Astrocyte of the cerebellum (primary cell): ENCODE measurements at places on chromosomes 7 and 10.

DNA sequence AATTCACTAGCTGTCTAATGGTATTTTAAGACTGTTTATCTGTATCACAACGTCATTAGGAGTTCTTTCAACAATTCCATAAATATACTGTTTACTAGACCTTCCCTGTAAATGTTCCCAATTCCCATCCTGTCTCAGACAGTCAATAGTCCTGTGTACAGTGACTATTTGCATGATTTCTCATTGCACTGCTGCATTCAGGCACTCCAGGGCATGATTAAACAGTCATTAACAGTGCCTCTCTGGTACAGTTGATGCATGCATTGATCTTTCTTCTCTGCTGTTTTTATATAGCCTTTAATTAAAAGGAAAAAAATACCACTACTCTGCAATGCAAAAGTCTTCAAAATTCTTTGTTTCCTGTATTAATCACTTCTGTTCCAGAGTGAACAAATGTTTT lies 51.5 kb upstream of the MTURN start:
- no peak for DNase-seq

DNA sequence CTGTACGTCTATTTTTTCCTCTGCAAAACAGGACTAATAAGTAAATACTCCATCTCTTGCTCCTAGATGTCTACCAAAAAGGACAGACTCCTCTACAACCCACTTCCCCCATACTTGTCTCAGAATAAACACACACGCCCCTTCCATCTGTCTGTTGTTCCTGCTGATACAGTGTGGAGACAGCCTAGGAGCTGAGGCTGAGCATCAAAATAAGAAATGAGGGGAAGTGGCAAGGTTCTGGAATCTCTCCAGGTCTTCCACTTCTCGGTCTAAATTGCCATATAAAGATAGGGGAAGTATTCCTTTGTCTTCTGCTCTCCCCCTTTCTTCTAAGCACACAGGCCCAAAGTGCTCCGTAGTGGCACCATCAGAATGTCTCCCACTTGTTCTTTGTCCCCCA lies 30.8 kb upstream of the VSIR start:
- DNase-seq, result no peak

GRCh38 chr10:102727037-102727818 lies 12.8 kb downstream of the SFXN2 start:
- DNase-seq, result no peak

- DNase-seq, result no peak
These were observed 157.6 kb upstream of the SEMA3E start for GRCh38 chr7:83806538-83806937.

DNA sequence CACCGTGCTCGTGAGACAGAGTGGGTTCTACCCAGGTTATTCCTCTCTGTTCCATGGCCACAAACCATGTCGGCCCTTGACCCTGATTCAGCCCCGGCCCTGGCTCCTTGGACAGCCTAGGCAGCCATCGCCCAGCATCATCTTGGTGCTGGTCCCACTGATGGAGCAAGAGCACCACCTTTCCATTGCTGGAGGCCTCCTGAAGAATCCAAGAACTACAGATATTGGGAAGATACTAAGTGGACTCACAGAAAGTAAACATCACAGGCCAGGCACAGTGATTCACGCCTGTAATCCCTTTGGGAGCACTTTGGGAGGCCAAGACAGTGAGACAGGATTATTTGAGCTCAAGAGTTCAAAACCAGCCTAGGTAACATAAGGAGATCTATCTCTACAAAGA lies 125.1 kb downstream of the NT5C2 start:
- no peak for DNase-seq

GRCh38 chr10:85547460-85548023 lies 819.1 kb downstream of the GRID1 start:
- DNase-seq, result no peak

DNA sequence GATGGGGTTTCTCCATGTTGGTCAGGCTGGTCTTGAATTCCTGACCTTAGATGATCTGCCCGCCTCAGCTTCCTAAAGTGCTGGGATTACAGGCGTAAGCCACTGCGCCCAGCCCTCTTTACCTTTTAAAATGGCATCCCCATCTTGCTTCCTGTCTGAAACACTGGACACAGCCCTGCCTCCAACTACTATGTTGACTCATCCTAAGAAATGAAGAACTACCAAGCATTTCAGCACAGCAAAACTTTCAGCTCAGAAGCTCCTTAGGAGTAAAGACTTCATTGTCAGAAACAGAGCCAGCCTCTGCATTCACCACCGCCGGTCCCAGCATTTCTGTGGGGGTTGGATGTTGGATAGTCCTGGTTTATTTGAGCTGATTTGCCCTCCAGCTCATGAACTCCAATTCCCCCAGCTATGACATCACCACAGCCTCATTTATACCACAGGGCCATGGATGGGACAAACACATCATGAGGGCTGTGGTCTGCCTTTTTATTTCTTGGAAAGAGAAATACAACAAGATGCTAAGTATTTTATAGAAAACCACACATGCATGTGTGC lies 123.5 kb downstream of the ADCY1 start:
- DNase-seq, result peak; percentile 3

DNA sequence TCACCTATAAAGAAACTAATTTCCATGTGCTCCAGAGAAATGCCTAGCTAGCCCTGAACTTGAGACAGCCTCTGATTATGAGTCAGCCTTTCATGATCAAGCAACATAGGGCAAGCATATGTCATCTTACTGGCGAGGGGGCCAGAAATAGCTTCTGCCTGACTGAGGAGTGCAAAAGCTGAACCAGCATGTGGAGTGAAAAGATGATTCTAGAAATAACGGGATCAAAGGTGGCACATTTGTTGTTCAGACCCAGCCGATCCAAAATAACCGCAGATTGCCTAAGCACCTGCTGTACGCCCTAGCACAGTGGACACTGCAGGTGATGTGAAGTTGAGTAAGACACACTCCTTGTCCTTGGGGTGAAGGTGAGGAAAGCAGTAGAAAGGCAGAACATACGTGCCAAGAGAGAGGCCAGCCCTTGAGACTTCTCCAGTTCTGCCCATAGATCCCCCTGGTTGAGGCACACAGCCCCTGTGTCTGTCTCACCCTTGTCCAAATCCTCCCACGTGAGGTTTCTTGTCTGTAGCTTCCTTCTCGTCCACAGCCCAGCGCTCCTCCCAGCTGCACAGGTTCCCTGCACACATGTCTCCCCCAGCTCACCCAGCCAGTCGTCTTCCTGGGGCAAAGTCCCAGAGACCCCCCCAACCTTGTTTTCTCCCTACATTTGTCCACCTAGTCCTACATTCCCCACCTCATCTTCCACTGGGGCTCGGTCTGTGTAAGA lies 2.8 kb upstream of the BCL7B start:
- DNase-seq, result peak; percentile 46
